ENCODE measurements at places on chromosomes 1 and 21.
A peak's percentile ranks its signal among the peaks of the same experiment; 100 is the strongest.

- no peak for DNase-seq
Observed at GRCh38 chr1:26305667-26306289, 658 bp downstream of the UBXN11 start.

DNA sequence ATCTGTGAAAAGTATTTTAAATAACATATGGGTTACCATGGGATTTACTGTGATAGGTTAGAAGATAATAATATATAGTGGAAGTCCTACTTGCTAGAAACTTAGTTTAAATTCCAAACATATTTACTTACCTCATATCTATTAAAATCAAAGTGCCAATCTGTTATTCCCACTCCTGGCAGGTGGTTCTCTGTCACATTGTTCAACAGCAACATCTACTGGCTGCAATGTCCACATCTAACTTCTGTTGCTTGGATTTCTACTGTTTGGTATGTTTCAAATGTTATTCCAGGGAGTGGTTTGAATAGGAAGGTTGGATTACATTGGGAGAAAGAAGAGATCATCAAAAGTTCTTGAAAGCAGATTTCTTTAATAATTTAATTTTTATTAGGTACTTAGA is 122.5 kb upstream of the NCAM2 start:
- no peak for DNase-seq

DNA sequence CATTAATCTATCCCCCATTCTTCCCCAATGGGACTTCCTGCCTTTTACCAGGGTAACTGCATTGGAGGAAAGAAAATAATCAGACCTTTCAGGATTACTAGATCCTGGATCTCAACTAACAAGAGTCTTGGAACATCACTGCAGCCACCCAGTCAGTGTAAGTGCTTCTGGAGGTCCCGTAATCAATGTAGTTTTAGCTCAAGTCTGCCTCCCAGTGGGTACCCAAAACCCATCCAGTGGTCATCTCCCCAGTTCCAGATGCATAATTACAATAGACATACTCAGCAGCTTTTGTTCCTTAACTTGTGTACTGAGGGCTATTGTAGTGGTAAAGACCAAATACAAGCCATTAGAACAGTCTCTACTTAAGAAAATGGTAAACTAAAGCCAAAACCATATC is 319.1 kb downstream of the GPATCH2 start:
- peak; percentile 9 for DNase-seq

- DNase-seq = no peak
Observed at GRCh38 chr1:152517237-152517811, 3.0 kb downstream of the CRCT1 start.

DNA sequence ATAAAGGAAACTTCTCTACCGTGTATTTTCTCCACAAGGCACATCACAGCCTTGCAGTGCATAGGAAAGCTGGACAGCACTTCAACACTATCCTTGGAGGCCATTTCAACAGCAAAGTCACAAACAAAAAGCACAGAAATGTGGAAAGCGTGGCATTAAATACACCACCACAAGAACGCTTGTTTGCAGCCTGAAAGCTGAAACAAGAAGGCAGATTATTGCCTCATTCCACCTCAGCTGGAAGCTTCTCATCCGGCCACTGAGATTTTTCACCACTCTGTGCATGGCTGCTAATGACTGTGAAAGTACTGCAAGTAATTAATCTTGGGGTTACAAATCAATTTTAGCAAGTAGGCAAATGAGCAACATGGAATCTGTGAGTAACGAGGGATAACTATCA is 50.9 kb upstream of the GALNT2 start:
- no peak for DNase-seq

Data from body of pancreas (tissue), 4 donors.